ENCODE measurements at places on chromosomes 2 and 18.
A peak's percentile ranks its signal among the peaks of the same experiment; 100 is the strongest.

DNA sequence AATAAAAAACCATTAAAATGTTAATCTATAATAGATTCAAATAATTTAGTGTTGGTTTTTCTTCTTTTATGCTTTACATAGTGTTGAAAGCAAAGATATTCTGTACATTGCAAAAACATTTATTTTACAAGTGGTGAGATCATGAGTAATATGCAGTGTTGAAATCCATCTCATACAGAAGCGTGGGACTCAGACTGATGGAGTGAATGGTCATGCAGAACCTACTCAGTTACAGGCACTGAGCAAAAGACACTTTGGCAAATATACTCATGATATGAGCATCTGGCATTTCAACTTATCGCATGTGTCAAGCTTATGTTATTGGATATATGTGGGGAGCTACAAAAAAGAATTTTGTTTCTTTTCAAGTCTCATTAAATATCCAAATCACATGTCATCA is 620.2 kb upstream of the NETO1 start:
- DNase-seq: no peak

GRCh38 chr2:36770542-36771287 is 74.2 kb downstream of the VIT start:
- DNase-seq: peak; percentile 37

- DNase-seq: no peak
Observed at GRCh38 chr2:41966431-41966893, 81.4 kb upstream of the PKDCC start.

DNA sequence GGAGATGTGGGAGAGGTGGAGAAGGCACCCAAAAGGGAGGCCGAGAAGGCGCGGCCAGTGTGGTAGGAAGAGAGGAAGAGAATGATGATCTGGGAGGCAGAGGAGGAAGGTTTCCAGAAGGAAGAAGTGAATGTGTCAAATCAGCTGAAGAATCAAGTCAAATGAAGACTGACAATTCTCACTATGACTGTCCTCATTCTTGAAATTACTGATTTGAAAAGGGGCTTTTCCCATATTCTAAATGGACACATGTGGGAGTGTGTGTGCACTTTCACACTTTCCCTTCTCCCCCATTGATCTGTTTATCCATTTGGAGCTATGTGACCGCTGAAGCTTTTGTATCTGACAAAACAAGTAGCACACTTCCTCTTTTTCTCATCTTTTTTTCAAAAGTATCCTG is 6.1 kb downstream of the AFF3 start:
- no peak for DNase-seq

GRCh38 chr2:160646684-160647444 is 153.3 kb upstream of the RBMS1 start:
- DNase-seq: no peak

GRCh38 chr2:47250586-47251403 is 95.7 kb upstream of the STPG4 start:
- no peak for DNase-seq

DNA sequence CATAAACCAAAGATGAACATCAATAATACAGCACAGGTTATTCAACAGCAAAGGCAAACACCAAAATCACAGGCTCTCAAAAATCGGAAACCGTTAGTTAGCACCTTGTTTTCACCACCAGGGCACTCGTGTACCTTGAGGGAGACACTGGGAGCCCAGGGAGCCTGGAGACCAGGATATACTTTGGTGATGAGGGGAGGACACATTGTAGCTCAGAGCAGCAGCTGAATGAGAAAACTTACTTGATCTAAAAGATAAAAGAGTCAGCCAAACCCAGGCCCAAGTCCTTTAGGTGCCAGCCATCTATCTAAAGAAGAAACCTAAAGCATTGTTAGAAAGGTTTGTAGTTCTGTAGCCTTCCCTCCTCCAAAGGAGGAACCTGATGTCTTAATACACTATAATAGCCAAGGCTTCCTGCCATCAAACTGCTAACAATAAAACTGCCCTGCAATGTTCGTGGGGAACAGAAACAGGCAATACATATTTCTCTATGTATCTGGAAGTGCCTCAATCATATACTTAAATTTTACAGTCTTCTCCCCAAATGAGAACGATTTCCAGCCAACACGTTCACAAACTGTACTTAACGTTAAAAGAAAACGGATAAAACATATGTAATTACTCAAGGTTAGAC is 19.3 kb downstream of the BCL11A start:
- no peak for DNase-seq

- DNase-seq: no peak
Observed at GRCh38 chr2:72849138-72849462, 23.3 kb upstream of the EXOC6B start.

DNA sequence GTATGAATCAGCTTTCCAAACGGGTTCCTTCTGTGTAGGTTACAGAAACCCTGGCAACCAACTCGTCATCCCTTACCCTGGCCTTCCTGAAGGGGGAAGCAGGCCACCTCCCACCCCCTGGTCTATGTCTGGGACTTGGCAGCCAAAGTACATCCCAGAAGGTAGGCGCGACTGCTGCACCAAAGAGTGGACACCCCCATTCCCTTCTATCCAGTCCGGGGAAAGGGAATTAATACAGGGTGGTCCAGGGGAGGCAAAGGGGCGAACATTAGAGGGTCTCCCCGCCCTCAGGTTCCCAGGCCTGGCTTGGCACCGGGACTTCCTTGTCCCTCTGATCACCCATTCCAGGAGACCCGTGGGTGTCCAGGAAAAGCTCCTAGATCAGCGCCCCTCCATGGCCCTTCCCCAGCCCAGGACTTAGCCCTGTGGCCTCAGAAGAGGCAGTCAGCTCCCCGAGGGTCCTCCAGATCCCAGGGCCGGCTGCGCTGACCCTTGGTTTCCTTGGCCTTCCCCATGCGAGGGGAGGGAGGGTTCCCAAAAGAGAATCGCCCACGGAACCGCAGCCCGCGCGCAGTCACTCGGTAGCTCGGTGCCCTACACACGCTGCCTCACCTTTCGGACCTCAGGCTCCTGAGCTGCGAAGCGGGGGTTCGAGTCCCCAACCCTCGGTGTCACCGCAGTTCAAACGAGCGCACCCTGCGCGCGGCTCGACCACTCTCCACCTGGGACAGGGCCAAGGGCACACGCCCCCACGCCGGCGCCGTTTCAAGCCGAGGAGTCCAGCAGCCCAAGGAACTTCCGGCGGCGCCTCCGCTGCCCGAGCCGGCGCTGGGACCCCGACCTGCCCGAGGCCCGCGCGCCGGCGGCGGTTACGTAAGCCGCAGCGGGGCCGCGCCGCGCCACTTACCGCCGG is at the start of gene PER2:
TSS of gene PER2 (minus strand) at position 874 of the 913 bp plus-strand sequence. CDS start 10,674 bp downstream, outside the sequence.
- DNase-seq: peak; percentile 32

- DNase-seq: no peak
Observed at GRCh38 chr2:61946666-61947065, 41.2 kb downstream of the COMMD1 start.

GRCh38 chr2:215319500-215319899 is 7.6 kb downstream of the ATIC start:
- no peak for DNase-seq

DNA sequence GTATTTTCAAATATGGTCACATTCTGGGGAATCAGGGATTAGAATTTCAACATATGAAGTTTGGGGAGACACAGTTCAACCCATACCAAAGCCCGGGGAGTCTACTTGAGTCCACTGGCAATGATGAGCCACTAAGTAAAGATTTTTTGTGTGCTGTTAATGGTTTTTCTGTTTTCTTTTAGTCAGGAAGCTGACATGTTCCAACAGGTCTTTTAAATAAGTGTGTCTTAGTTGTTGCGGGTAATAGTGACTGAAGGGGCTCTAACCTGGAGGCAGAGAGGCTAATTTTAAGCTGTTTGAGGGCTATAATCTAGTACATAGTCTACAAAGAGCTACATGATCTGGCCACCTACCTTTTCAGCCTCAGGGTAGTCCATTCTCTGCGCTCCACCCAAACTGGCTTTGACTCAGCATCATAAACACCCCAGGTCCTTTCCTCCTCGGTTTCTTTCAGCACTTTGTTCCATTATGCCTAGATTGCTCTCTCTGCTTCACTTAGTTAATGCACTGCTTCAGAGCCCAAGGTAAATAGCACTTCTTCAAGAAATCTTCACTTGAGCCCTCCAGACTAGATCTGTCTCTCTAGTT is 17.6 kb upstream of the UBE2E3 start:
- DNase-seq: no peak

DNA sequence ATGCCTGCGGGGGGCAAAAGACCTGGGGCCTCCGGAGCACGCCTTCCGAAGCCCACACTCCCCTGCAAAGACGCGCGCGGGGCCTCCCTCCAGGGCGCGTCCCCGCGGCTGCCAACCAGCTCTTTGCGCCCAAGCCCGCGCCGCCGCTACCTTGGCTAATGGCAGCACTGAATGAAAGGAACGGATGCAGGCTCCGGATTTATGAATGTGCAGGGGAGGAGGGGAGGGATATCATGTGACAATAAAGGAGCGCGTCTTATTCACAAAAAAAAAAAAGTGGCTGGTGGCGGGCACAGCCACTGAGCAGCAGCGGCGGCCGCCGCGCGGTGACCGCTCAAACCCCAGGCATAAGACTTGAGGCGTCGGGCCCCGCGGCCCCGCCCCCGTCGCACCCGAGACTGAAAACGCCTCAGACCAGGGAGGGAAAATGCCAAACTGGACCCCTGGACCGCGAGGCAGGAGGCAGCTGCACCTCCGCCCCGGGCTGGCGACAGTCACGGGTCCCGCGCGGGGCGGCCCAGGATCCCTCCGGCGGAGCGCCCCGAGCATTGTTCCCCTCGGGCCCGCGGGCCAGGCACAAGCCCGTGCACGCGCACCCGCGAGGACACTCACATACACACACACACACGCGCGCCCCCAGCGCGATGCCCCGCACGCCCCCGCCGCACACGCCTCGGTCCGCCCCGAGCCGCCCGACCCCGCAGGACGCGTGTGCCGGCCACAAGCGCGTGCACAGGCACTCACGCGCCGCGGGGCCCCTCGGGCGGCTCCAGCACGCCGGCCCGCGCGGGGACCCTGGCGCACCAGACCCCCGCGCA is 1.6 kb downstream of the SPRED2 start:
- DNase-seq: peak; percentile 63

- no peak for DNase-seq
Observed at GRCh38 chr2:175404839-175405238, 223.3 kb upstream of the ATP5MC3 start.

DNA sequence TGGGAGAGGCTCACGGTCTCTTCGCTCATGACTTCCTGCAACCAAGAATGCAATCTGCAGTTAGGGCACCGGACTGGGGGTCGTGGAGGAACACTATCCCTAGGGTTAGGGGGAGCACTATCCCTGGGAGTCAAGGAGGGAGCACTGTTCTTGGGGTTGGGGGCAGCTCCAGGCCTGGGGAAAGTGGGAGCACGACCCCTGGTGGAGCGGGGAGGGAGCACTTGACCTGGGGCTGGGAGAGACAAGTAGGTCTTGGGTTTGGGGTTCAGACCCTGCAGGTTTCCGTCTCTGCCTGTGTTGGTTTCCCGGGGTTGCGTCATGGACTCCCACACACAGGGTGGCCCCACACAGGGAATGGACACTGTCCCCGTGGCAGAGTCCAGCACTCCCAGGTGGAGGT is 133.6 kb downstream of the TPO start:
- DNase-seq: no peak

DNA sequence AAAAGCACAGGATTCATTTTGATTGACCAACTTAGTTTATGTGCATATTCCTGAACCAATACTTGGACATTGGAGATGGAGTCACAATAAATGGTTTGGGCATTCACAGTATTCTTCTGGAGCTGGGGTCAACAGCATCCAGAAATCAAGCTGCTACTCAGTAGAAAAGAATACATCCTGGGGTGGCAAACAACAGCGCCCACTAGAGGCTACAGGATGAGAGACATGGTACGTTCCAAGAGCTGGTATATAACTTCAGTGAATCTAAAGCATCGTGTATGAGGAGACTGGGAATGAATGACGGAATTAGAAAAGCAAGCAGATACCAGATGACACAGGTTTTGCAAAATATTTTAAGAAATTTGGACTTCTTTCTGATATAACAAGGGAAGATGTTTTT is 142.9 kb upstream of the FIGN start:
- no peak for DNase-seq

DNA sequence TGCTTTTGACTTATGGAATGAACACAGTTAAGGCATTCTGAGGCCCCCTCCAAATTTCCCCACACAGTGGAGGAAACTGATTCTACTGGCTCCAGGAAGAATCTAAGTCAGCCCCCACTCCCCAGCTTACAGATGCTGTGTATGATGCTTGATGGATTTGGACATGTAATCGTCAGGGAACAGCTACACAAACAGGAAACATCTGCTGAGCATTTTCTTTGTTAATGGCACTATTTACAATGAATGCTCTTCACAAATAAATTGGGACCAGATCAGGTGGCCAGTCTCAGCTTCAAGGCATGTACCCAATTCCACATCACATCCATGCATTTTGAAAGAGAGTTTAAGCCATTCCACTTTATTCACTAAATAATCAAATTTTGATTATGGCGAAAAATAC is 562.3 kb downstream of the SOX11 start:
- DNase-seq: no peak

GRCh38 chr18:76842837-76843530 is 20.6 kb downstream of the ZNF236 start:
- DNase-seq: no peak

GRCh38 chr18:48676756-48677368 is 138.0 kb downstream of the CTIF start:
- DNase-seq: peak; percentile 65

- no peak for DNase-seq
Observed at GRCh38 chr2:140892436-140892835, 1238.4 kb downstream of the LRP1B start.

- DNase-seq: no peak
Observed at GRCh38 chr2:135798762-135799161, 38.2 kb downstream of the LCT start.

- no peak for DNase-seq
Observed at GRCh38 chr2:124913868-124914267, 888.8 kb downstream of the CNTNAP5 start.

GRCh38 chr18:74496508-74497323 is 553 bp downstream of the CNDP2 start:
- peak; percentile 50 for DNase-seq

- no peak for DNase-seq
Observed at GRCh38 chr2:219017201-219017931, 23.9 kb downstream of the CFAP65 start.

GRCh38 chr2:217636578-217636977 is 366.2 kb downstream of the TNS1 start:
- DNase-seq: no peak

DNA sequence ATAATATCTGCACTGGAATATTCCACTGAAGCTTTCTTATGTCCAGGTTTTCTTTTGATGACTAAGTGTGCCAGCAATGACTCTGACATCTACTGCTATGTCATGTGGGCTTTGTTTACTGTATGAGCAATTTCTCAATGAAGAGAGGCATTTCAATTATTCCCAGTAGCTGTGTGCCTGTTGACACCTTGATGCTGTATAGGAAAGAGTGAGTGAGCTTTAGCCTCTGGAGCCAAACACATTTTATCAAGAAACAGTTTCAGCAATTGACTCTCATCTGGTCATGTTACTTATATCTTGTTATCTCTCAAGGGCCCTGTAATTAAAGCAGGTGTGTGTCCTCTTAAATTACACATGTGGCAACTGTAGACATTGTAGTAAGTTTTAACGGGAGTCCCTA is 493.2 kb upstream of the FANCL start:
- DNase-seq: no peak

GRCh38 chr2:218366621-218367414 is 10.2 kb downstream of the CATIP start:
- no peak for DNase-seq

GRCh38 chr2:126189527-126189926 is 466.4 kb upstream of the GYPC start:
- no peak for DNase-seq

GRCh38 chr2:50225021-50225928 is 806.7 kb downstream of the NRXN1 start:
- no peak for DNase-seq

GRCh38 chr2:126828491-126828890 is 70.2 kb upstream of the TEX51 start:
- no peak for DNase-seq

Measured in activated naive CD4-positive, alpha-beta T cell treated with Interleukin-2 at 50 U/mL for 16 hours (primary cell).